ENCODE measurements at places on chromosomes 6 and 20. TPM values are rescaled to one million over a fixed set of nuclear protein-coding genes. Genes with fewer than 3 reads are reported as not detected.

TRIM31 gene
- 119 TPM for total RNA-seq

HLA-DQB2 gene
- total RNA-seq = not detected

CALHM6 gene
- total RNA-seq = not detected

GRCh38 chr6:47714802-47715201, 16.4 kb downstream of the ADGRF4 start:
- no peak for DNase-seq

- no peak for DNase-seq
Observed at GRCh38 chr6:122286512-122286911, 112.9 kb upstream of the HSF2 start.

DNA sequence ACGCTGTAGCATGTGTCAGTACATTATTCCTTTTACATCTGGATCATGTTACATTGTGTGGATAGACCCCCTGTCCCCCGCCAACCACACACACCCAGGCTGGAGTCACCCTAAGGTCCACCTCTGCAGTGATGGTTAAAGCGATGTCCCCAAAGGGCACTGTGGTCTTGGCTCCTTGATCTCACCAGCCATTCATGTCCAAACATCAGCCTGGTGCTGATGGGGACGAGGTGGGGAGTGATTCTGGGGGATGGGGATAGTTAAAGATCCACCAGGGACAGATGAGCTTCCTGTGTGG, 59.2 kb upstream of the FAM83D start:
- DNase-seq = no peak

GRCh38 chr6:113363866-113364265, 493.3 kb upstream of the MARCKS start:
- no peak for DNase-seq

DNA sequence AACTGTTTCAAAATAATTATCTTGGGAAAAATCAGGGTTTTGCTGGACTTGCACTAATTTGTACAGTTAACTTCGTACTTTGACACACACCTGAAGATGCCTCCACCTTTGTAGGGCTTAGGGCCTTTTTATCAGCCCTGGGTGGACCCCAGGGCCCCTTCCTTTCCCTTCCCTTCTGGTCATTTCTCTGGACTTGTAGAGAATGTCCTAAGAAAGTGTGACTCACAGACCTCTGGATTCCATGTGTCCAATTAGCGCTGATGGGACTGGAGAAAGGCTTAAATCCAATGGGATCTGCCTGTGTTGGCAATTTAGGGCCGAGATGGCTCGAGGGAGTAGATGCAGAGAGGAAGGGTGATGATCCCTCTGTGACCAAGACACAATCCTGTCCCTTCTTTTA, 9.3 kb downstream of the TRIM15 start:
- no peak for DNase-seq

DNA sequence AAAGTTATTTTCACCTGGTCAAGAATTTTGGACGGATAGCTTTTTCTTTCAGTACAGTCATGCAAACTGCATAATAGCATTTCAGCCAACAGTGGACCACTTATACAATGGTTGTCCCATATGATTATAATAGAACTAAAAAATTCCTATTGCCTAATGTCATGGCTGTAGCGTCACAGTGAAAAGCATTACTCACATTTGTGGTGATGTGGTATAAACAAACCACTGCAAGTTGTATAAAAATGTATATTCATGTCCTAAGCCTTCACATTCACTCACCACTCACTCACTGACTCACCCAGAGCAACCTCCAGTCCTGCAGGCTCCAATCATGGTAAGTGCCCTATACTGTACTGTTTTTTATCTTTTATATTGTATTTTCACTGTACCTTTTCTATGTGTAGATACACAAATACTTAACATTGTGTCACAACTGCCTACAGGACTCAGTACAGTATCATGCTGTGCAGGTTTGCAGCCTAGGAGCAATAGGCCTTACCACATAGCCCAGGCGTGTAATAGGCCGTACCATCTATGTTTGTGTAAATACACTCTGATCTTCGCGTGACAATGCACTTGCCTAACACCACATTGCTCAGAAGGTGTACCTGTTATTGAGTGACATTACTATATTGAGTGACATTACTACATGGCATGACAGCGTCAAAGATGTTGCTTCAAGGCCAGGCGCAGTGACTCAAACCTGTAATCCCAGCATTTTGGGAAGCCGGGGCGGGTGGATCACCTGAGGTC, 17.9 kb downstream of the ABHD12 start:
- no peak for DNase-seq

DNA sequence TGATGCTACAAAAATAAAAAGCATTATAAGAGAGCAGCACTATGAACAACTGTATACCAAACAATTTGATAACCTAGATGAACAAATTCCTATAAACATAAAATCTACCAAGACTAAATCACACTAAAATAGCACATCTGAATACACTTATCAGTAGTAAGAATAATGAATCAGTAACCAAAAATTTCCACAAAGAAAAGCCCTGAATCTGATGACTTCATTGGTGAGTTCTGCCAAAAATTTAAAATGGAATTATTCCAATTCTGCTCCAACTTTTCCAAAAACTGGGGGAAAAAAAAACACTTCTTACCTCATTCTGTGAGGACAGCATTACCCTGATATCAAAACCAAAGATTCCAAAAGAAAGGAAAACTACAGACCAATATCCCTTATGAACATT, 206.2 kb downstream of the WDR27 start:
- DNase-seq = no peak
